MM.1S (cell line): ENCODE measurements at places on chromosomes 7 and 10.

DNA sequence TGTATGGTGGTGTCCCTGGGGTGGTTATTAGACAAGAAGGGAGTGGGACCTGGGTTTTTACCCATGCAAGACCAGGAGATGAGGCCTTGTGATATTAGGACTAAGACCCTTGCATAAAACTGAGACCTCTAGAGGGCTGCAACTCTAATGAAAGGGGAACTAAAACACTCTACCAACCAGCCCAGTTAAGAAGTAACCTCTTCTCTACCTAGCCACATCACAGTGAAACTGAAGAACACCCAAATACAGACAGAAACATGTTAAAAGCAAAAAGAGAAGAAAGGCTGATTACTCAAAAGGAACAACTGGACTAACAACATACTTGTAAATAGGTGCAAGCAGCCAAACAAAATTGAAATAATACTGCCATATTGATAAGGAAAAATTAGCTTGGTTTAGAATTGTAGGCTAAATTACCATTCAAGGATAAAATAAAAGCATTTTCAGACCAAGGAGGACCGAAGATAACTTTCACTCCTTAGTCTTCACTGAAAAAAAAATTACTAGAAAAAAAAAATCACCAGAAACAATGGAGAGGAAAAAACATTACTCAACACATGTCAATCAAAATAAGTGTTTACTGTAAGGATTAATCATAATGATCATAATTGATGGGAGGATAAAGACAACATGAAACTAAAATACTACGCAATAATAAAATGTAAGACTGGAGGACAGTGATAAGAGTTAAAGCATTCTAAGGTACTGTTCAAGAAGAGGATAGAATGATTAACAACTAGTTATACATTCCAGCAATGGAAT lies 27.6 kb downstream of the ERLIN1 start:
- DNase-seq, result no peak

DNA sequence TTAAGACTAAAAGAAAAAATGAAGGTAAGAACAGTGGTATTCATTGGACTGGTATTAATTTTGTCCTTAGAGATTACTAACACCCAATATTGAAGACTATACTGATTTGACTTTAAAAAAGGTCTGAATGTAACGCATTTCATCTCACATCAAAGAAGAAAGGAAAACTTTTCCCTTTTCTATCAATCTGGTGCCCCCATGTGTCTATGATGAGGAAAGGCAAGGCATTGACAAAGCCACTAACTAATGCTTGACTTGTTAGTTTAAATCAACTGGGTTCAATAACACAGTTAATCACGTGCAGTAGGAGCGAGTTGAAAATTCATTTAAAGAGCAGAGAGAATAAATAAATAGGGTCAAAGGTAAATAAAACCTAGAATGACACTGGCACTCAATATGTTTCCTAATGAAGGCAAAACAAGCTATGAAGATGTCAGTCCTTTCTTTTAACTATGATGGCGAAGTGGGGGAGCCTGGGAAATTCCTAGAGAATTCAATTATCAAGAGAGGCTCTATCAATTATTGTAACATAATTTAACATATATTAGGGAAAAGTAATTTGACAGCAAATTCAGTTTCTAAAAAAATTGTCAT lies 180.9 kb downstream of the ANK3 start:
- peak; percentile 58 for DNase-seq

DNA sequence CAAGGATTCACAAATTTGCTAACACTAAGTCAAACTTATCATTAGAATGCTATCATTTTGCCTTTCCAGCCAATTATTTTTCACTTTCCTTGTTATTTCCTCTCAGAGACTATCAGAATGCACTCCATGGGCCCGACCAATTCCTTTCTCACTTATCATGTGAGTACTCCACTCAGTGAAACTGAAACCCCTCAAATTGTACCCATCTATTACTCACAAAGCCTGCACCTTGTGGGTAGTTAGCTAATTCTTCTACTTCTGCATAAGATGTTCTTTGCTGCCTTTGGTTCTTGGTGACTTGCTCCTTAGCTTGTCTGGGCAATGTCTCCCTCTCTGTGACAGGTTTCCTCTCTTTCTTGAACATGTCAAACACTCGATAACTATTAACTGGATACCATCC lies 35.2 kb upstream of the MBL2 start:
- DNase-seq, result peak; percentile 60

DNA sequence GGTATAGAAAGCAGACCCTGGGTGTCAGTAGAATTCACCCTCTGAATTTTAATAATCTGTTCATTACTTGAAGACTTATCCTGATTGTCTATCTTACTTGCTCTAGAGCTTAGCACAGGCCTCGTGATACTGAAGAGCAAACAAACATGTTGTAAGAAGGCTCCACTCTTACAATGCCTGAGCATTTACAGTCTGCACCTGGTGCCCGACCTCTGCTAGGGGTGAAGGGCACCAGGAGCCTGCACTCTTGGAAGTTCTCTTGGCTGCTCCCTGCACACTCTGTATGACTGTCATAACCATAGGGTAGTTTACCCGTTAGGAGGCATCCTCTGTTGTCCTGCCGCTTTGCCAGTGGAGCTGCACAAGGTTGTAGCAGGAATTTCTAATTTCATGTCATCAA lies 91.3 kb upstream of the NPY start:
- DNase-seq, result no peak

DNA sequence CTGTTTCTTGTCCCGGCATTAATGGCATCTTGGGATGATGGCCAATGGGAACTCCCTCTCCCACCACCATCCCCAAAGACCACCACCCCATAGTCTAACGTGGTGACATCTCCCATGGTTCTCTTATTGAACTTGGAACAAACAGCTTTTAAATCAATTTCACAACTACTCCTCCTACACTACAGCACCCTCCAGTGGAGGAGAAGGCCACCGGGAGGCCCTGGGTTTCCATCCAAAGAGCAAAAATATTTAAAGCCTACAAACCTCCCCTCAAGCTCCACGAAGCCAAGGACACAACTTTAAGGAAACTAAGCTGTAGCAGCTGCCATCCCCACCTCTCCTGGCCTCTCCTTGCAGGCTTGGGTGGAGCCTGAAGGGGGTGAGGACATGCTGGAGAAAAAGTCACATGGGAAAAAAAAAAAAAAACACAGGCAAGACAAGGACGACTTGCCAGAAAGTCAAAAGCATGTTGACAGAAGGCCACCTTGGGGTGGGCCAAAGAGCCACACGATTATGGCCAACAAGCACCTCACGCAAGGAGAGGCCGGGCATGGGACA lies 94.0 kb upstream of the LANCL2 start:
- no peak for DNase-seq

DNA sequence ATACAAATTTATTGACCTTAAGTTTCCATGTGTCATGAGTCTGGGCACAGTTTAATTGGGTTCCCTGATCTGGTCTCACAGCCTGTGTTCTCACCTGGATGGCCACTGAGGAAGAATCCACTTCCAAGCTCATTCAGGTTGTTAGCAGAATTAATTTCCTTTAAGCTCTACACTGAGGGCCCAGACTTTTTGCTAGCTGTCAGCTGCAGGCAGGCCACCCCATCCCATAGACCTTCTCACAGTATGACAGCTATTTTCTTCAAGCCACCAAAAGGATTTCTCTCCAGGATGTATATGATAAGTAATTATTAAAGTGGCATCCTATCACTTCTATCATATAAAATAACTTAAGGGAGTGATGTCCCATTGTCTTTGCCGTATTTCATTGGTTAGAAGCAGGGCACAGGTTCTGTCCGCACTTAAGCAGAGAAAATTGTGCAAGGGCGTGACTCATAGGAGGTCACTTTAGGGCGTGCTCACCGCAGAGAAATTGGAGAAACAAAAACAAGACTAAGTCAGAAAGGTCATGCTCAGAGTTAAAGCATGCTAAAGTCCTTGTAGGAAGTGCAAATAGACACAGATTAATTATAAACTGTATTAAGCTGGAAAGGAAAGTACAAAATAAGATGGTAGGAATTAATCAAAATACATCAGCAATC lies 109.9 kb downstream of the AHR start:
- no peak for DNase-seq

DNA sequence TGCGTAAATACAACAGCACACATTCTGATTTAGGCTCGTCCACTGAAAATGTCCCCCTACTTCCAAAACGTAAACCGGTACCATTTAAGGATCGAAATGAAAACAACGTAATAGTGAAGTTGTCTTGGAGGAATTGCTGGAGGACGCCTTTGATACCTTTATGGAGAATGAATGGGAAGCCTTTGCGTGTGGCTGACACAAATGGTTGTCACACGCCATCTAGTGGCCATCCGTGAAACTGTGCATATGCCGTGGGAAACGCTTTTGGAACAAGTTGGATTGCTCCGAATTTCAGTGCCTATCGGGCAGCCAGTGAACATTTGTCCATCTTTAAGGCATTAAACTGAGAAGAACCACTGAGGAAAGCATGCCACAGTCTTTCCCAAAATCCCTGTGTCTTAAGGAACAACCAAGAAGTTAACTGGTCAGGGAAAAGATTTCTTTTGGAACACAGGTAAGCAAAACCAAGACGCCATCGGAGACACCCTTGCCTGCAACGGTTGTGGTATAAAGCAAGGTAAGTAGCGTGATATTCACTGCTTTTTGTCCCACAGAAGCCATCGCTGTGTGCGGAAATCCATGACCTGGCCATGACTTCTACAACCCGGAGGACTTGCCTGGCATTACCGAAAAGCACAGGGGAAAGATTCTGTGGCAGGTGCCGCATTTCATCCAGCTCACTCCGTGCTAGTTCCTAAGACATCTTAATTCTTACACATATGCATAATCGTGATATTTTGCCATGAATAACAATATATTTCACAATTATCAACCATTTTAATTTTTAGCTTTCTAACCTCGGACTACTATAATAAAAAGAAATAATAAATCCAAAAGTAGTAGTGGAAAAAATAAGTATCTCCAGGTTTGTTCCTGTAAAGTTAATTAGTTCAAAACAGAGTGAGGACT lies 100.6 kb downstream of the FAM204A start:
- peak; percentile 67 for DNase-seq

DNA sequence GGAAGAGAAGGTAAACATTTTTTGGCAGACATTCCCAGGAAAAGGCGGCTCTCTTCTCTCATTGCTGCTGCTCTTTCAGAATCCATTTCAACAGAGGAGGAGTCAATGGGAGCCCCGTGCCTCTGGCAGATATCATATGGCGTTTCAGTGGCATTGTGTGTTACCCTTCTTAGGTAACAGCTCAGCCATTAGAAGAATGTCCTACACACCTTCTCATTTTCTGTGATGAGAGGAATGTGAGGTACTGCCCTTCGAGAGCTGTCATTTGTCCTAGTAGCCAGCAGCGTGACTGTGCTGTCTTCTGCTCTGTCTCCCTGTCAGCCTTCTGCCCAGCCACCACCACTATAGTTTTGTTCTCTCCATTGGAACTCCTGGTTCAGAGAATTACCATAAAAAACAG lies 102.4 kb downstream of the EGFR start:
- DNase-seq, result no peak

GRCh38 chr7:11760372-11760771 lies 71.6 kb downstream of the THSD7A start:
- no peak for DNase-seq

GRCh38 chr10:110495731-110496552 lies 1.8 kb upstream of the DUSP5 start:
- no peak for DNase-seq

GRCh38 chr10:34193931-34194626 lies 621.0 kb downstream of the PARD3 start:
- DNase-seq, result no peak

- DNase-seq, result no peak
Observed at GRCh38 chr10:68666280-68666760, 54.7 kb upstream of the CCAR1 start.

- no peak for DNase-seq
Observed at GRCh38 chr7:40162516-40162915, 27.7 kb downstream of the SUGCT start.

DNA sequence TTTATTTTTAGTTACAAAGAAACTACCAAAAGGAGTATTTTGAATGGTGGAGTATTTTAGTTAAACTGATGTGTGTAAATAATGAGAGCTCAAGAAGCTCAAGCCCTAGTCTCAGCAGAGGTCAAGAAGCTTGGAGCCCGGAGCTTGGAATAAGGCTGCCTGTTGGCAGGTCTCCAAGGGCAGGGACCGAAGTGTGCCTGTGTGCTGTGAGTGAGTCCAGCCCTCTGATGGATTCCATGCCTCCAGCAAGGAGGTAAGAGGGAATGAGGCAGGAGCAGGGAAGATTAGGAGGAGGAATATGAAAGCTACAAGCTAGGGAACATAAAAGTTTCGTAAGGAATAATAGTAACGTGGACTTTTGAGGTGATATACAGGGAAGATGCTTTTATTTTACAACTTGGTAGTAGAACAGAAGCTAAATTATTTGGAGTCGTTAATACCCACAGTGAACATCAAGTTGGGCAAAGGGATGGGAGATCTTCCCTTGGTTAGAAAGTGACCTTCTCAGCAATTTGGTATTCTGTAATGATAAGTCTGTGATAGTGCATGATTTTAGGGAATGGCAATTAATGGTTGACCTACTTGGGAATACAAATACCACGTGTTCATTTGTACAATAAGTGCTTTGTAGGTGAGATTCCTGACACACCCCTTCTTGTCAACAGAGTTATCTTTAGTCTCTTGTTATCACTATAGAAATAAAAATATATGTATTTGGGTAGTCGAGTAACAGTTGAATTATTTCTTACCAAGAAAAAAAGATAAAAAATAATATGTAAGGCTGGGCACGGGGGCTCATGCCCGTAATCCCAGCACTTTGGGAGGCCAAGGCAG lies 4.6 kb downstream of the SEC23IP start:
- DNase-seq, result no peak

DNA sequence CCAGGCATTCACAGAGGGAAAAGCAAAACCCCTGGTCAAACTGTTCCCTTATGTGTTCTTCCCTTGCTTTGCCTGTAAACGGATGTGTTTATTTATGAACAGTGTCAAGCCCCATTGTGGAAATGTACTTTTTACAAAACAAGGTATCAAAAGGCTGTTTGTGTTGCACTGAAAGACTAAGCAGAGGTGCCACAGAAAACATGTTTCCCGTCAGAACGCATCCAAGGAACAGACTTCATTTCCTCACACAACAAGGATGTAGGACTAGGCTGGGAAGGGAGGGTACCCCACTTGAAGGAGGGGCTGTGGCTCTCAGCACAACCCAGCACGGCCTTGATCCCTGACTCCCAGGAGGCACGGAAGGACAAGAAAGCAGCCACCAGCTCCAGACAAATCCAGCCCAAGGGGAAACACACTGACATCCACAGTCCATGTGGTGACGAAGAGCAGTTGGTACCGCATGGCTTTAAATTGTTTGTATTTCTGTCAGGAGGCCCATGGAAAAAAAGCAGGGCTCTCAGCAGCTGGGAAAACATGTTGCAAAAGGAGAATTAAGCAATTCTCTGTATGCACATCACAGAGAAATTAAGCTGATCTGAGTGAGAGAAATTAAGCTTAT lies 85.6 kb downstream of the RNF216 start:
- no peak for DNase-seq
